ENCODE measurements at places on chromosomes 7 and 10.

DNA sequence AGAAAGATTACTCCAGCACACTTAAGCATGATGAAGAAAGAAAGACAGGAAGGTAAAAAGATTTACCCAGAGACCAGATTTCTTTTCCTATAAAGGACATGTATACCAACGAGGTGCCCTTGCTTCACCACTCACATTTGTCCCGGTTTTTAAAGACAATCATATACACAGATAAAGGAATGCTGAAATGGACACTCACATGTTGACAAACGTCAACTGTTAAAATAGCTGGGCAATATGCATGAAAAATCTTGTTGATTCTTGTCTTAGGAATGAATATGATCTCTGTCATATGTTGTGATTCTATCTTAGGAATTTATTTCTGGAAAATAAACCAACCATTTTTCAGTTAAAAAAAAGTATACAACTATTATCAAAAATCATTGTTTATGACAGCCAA lies 158.2 kb downstream of the SRPK2 start:
- DNase-seq: no peak

DNA sequence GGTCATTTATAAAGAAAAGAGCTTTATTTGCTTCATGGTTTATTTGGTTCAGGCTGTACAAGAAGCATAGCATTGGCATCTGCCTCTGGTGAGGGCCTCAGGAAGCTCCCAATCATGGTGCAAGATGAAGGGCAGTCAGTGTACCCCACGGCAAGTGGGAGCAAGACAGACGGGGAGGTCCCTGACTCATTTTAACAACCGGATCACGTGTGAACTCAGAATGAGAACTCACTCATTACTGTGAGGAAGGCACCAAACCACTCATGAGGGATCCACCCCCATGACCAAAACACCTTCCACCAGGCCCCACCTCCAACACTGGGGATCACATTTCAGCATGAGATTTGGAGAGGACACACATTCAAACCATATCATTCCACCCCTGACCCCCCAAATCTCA lies 15.7 kb upstream of the CRYGN start:
- no peak for DNase-seq

DNA sequence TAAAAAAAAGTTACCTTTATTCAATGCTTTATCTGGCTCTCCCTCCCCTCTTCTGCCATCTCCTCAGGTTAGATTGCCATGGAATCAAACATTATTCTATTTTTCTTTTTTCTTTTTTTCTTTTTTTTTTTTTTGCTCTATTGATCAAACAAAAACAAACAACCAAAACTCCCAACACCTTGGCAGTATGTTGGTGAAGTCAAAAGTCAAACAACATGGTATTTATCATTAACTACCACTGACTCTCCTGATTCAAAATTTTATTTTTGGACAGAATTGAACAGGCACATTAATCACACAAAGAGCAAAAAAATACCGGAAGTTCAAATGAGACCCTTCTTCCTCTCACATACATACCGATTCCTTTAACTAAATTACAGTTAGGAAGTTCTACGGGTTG lies 6.4 kb downstream of the PON1 start:
- no peak for DNase-seq

DNA sequence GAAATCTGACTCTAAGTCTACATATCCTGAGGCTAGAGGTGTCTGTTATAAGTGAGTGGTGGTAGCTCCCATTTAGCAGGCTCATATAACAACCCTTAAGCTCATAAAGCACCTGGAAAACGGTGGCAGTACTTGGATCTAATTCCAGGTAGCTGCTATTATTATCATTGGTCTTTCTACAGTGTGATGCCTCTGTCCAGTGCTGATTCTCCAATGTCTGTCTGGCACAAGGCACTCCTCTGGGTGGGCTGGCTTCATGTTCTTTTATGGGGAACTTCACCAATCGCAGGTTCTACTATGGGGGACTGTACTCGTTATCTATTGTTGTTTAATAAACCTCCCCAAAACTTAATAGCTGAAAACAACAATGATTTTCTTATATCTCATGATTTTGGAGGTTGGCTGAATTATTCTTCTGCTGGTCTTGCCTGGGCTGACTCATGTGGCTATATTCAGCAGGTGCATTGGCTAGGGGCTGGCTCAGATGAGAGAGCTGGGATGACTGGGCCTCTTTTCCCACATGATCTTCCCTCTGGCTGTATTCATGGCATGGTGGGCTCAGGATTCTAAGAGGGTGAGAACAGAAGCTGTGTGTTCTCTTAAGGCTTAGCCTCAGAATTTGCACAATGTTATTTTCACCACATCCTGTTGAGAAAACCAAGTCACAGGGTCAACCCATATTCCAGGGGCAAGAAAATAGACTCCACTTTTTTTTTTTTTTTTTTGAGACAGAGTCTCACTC lies 93.0 kb upstream of the PCGF5 start:
- DNase-seq: no peak

DNA sequence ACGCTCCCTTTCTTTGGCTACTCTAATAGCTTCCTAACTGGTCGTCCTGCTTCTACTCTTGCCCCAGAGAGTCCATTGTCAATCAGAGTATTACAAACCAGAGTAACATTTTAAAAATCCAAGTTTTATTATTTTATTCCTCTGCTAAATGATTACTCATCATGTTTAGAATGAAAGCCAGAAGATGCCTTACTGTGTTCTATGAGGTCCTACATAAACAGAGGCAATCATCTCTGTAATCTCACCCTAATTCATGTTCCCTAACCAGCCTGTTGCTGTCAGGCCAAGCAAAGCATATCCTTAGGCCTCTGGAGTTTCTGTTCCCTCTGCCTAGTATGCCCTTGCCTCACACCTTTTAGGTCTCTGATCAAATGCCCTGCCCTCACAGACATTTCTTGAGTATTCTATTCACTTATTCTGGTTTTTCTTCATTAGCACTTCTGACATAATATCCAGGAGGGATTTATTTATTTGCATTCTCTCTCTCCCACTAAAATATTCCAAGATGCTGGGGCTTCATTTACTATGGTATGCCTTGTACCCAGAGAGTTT lies 497.5 kb downstream of the PHTF2 start:
- DNase-seq: no peak

DNA sequence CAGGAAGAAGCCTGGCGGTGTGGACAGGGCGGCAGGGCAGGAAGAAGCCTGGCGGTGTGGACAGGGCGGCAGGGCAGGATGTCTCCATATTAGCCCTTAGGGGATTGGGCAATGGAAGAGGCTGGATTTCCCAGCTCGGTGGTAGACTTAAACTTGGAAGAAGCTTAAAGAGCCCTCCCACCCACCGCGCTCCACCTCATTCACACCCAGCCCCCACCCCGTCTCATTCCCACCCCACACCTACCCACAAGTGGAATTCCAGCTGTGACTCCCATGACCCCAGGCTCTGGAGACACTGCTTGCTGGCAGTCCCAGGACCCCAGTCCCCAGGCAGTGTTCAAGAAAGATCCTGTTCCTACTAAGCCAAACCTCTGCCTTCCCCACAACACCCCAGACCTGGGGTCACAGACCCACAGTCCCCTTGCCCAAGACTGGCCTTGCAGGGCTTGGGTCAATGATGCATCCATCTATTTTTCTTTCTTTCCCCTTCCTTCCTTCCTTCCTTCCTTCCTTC lies 34.0 kb downstream of the SPDYE6 start:
- DNase-seq: no peak

DNA sequence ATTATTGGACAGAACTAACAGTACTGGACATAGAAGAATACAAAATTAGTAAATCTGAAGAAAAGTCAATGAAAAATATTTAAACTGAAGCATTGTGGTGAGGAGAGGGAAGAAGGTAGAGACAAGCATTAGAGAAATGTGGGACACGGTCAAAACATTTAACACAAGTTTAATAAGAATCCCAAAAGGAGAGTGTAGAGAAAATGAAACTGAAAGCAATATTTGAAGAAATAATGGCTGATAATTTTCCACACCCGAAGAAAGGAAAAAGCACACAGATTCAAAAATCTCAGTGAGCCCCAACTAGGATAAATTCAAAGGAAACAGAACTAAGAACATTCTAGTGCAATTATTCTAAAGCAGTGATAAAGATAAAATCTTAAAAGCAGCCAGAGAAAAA lies 126.4 kb upstream of the LRRTM3 start:
- DNase-seq: no peak

GRCh38 chr7:49001610-49002033 lies 77.3 kb downstream of the CDC14C start:
- peak; percentile 5 for DNase-seq

GRCh38 chr10:71343392-71343773 lies 24.3 kb downstream of the SLC29A3 start:
- no peak for DNase-seq

- no peak for DNase-seq
Measured at GRCh38 chr10:29610876-29611647, 23.7 kb downstream of the SVIL start.

- no peak for DNase-seq
Measured at GRCh38 chr7:40311307-40311706, 176.5 kb downstream of the SUGCT start.

DNA sequence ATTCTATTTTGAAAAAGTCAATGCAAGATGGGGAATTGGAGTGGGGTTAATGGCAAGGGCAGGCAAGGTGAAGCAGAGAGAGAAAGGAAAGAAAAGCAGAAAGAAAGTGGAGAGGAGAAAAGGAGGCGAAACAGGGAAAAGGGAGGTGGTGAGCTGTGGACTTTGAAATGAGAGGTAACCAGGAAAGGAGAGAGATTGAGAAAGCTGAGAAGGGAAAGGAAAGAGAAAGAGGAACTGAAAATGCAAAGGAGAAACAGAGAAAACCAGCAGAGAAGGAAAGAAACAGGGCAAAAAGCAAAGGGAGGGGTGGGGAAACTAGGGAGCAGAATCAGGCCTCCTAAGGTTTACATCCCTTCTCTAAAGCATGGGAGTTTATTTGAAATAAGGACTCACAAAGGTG lies 72.5 kb upstream of the TPK1 start:
- DNase-seq: no peak

DNA sequence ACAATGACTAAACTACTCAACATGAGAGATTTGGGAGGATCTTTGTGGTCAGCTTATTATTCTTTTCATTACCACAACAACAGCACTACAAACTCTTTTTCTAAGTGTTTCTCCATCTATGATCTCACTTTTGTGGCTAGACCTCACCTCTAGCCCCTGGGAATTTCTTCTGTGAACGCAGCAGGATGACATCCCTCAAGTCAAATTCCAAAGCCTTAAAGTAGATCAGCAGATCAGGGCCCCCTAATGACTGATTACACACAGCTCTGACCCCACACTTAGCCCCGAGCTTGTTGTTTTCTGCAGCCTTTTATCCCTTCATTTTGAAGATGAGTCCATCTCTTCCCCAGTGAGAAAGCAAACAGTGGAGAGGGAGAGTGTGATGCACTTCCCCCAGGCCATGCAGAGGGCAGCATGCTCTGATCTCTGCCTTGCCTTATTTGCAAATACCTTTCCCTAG lies 27.3 kb downstream of the TFAM start:
- no peak for DNase-seq

DNA sequence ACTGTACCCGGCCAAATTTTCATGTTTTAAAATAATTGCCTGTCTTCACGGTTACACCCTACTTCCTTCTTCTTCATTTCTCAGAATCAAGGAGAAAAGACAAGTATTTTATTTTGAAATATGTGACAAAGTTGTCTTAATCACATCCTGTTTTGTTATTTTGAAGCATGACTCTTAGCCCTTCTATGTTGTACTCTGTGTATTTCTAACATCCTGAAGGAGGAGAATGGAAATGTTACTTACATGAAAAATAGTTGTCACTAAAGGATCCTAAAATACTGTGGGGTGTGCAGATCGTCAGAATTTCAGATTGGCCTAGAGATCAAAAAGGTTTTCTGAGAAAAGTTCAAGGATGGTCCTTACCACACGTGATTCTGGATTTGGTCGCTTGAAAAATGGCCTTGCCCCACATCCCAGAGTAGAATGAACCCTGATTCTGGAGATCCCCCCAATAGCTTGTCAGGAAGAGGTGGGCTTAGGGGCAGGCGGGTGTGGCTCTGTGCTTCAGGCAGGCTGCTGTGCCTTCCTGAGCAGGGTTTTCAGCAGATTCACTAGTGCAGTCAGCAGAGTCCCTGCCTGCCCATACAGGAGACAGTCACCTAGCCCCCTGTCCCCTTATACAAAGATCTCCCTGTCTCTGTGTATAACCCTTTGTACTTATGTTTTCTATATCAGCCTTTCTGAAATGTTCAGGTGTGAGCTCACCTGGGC lies 8.6 kb downstream of the UPP1 start:
- no peak for DNase-seq

DNA sequence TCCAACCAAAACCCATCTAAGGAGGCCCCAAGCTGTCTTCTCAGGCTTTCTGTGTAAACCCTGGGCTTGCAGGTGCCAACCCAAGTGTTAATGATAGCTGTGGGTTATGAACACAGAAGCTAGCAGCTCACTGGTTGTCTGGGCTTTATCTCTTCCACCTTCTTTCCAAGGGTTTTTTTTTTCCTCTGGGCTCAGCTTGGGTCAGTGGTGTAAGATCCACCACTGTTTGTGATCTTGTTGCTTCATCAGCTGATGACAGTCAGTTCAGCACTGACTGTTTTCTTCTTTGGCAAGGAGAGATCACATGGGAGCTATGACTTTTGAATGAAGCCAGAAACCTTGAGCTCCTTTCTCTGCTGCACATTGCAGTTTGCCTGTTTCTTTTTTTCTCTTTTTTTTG lies 4.6 kb downstream of the GTPBP4 start:
- DNase-seq: no peak

DNA sequence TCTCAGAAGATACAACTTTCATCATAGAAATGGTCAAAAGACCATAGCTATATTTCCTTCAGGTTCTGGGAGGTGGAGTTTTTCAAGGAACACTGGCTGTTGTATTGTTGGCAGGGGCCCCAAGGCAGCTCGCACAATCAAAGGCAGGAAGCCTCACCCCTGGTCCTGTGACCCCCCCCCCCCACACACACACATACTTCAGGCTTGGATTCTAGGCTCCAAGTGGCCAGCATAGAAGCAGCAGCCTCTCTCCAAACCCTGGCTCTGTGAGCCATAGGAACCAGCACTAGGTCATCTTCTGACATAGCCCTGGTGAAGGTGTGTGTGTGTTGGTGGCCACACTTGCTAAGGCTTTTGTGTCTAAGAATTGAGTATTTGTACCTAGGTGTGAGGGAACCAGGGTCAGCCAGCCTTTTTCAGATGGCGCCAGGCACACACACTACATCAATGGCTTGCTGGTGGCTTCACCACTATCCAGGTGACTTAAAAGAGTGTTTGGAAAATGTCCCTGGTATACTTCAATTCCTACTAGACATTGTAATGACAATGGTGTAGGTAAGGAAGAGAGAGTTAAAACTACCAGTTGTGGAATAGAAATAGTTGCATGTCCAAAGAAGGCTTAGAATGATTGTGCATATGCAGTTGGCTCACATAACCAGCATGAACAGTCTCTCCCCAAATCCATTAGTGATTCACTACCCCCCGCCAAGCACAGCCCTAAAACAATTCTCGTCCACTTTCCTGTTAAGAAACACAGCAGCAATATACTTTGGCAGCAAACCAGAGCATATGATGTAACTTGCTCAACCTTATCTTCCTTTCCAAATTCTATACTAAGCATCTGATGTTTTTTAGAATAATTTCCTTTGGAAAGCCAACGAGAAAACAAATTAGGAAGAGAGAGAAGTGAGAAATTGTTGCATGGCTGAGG lies 91.3 kb downstream of the AVL9 start:
- no peak for DNase-seq
